Activated CD4-positive, CD25-positive, alpha-beta regulatory T cell (primary cell): ENCODE measurements at places on chromosomes 5 and 9.

- no peak for DNase-seq
Measured at GRCh38 chr5:30505014-30505886, 688.2 kb upstream of the CDH6 start.

DNA sequence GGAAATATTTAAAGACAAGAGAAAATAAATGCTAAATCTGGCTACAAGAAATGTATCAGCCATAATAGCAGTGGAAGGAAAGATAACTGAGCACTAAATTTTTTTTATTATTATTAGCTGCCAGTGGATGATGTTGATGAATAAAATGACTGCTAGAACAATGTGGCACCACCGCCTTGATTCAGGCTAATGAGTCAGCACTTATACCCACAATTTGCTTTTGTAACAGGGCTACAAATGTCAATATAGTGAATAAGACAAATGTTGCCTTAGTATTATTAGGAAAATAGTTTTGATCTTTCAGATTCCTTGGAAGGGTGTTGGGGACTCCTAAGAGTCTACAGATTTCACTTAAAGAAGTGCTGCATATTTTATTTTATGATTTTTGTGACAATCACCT, 555.2 kb upstream of the GRAMD2B start:
- DNase-seq: no peak

- DNase-seq: no peak
Measured at GRCh38 chr9:104209387-104209786, 115.3 kb downstream of the SMC2 start.

- DNase-seq: no peak
Measured at GRCh38 chr9:101028346-101029314, at the start of gene PLPPR1. Gene PLPPR1, plus strand, starts transcription at chr9:101028727.

GRCh38 chr5:181184845-181185216, 20.2 kb downstream of the TRIM7 start:
- DNase-seq: no peak

GRCh38 chr5:148972974-148973374, 89.9 kb downstream of the SH3TC2 start:
- DNase-seq: no peak

DNA sequence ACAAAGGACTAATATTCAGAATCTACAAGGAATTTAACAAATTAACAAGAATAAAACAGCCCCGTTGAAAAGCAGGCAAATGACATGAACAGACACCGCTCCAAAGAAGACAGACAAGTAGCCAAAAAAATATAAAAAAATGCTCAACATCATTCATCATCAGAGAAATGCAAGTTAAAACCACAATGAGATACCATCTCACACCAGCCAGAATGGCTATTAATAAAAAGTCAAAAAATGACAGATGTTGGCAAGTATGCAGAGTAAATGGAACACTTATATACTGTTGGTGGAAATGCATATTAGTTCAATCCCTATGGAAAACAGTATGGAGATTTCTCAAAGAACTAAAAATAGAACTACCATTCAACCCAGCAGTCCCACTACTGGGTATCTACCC, 302.7 kb upstream of the RGMB start:
- DNase-seq: no peak

DNA sequence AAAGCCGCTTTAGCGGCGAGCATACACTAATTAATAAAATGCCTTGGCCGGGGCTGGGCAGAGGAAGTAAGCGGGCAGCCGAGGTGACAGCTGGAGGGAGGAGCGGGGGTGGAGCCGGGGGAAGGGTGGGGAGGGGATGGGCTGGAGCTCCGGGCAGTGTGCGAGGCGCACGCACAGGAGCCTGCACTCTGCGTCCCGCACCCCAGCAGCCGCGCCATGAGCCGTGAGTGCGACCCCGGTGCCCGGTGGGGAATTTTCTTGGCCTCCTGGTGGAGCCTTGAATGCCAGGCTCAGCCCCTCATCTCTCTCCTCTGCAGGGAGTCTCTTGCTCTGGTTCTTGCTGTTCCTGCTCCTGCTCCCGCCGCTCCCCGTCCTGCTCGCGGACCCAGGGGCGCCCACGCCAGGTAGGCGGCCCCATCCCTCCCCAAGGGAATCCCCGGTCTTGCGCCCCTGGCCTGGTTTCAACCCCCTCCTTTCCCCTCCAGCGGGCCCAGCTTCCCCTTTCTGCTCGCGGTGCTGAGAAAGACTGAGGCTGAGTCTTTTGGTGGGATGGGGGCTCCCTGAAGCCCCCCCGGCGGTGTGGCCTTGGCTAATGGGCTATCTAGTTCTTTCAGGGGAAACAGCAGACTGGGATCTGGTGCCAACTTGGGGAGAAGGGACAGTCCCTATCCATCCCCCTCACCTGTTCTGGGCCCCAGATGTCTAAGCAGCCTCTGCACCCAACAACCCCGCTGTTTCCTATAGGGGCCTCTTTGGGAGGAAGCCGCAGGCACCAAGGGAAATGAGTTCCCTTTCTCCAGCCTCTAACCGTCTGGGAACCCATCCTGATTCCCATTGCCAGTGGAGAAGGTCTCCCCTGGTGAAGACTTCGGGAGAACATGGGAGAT, at the start of gene PTGS1:
Gene PTGS1, plus strand, starts transcription at position 156 of the 887 bp plus-strand sequence. Its CDS starts 61 bp downstream, at position 217.
- no peak for DNase-seq

- DNase-seq: no peak
Measured at GRCh38 chr9:36845844-36846243, 188.2 kb downstream of the PAX5 start.

DNA sequence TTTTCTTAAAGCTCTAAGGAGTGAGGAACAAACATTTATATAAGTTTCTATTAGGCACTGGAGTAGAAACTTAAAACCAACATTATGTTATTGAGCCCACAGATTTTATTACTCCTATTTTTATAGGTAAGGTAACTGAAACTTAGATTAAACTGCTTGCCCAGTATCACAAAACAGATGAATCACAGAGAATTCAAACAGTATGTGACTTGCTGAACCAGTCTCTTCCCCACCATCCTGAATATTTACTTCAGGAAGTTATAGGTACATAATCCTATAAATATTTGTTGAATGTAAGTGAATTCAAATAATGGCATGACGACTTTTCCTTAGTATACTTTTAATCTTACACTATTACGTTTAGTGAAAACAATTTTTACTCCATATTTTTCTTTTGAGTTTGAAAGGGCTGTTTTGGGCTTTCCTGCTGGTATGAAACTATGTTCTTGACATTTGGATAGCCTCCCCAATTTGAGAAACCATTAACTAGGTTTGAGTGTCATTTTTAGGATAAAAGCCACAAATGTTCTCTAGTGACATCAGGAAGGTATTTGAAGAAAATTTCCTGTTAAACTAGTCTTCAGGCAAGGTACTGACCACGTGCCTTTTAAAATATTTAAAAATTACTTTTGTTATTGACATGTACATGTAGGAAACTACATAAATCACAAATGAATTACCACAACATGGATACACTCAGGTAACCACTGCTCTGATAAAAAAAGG, 39.3 kb downstream of the PRRC1 start:
- no peak for DNase-seq

- DNase-seq: no peak
Measured at GRCh38 chr5:88401686-88402085, 133.0 kb upstream of the TMEM161B start.

DNA sequence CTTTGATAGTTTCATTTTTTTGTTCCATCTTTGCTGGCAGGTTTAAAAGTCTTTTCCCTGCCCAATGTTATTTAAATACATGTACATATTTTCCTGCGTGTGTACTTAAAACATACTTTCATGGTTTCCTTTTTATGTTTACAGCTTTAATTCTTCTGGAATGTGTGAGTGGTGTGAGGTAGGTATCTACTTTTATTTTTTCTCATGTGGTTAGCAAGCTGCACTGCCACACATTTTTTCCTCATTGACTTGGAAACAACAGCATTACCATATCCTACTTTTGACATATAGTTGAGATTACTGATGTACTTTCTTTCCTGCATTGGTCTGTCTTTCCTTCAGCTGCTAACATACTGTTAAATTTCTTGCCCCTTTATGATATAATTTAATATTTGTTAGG, 51.4 kb upstream of the COL15A1 start:
- no peak for DNase-seq

DNA sequence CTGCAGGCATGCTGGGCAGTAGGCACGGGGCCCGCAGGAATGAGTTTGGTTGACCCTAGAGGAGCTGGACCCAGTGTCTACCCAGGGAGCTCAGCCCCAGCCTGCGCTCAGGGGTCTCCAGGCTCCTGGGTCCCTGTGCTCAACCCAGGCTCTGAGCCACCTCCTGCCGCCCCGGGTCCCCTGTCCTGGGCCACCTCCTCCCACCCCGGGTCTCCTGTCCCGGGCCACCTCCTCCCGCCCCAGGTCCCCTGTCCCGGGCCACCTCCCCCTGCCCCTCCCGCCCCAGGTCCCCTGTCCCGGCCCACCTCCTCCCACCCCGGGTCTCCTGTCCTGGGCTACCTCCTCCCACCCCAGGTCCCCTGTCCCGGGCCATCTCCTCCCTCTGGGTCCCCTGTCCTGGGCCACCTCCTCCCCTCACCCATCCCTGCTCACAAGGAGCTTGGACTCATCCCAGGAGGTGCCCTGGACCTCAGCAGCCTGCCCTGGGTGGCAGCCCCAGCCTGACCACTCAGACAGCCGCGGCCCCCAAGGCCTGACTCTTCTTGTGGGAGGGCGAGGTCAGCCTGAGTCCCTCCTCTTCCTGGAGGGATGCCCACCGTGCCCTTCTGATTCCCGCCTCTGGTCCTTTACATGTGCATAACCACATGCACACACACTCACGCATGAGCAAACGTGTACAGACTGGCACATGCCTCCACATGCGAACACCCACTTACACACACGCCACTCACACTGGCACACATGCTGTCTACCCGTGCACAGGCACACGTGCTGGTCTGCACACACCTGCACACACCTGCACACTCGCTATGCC, 2.4 kb downstream of the LCN12 start:
- no peak for DNase-seq

DNA sequence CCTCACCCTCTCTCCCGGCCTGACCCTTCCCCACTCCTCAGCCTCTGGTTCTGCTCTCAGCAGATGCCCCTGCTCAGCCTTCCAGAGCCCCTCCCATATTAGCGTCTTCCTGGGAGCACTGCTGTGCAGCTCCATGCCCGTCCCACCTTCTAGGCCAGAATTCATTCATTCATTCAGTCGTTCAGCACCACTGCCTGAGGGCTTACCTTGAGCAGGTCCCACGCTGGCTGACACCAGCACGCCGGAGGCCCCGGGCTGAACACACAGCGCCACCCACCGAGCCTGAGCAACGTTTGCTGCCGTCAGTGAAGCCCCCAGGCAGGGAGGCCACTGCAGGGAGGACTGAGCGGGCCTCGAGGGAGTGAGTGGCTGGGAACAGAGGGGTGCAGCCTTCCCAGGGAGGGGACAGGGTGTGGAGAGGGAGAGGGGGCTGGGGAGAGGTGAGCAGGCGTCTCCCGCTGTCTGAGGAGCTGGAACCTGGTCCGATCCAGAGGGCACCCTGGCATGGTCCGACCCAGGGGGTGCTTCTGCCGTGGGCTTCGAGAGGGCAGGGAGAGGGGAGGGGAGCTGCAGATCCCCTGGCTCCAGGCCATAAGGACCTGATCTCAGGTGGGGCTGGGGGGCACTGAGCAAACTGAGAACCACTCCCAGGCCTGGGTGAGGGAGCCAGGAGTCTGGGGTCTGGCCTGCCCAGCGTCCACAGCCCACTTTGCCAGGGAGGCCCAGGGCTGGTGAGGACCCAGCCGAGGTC, 98.8 kb upstream of the RAPGEF1 start:
- DNase-seq: no peak

- no peak for DNase-seq
Measured at GRCh38 chr5:65299861-65300260, 181.9 kb downstream of the ADAMTS6 start.

- no peak for DNase-seq
Measured at GRCh38 chr5:171415115-171415730, 4.2 kb upstream of the FGF18 start.

DNA sequence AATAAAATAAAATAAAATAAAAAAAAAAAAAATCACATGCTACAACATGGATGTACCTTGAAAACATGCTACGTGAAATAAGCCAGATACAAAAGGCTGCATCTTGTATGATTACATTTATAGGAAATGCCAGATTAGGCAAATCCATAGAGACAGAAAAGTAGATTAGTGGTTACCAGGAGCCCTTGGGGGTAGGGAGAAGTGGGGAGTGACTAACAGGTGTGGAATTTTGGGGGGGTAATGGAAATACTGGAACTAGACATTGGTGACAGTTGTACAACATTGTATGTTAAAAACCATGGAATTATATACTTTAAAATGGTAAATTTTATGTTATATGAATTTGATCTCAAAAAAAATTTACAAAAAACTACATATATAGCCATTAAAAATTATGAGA, 47.3 kb downstream of the SLC1A1 start:
- no peak for DNase-seq

- DNase-seq: no peak
Measured at GRCh38 chr5:122097391-122097790, 19.3 kb upstream of the LOX start.

DNA sequence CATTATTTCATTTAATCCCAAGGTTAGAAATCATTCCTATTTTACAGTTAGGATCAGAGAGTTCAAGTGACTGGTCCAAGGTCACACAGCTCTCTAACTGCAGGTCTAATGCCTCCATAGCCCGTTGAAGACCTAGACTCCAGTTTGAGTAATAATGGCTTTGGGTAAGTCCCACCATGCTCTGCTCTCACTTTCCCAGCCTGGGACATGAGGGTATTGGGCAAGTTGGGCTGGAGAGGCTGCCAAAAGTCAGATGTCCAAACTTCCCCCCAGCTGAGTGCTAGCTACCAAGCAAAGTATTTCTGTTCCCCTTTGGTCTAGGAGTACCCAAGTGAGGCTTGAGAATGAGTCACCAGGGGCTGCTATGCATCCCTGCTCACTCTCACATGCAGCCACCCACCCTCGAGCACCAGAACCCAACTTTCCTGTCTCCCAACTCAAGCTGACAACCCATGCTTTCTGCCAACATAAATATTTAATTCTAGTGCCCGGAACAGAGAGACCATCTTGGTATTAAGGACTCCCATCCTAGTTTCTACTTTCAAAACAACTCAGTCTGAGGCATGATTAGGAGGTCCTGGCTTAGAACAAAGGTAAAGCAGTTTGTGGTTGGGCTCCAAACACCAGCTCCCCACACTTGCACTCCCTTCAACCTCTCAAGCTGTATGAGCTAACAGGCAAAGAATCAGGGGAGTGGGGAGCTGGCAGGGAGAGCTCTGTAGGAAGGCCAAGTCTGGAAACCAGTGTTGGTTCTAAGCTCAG, 236.5 kb upstream of the TRIM32 start:
- DNase-seq: no peak

DNA sequence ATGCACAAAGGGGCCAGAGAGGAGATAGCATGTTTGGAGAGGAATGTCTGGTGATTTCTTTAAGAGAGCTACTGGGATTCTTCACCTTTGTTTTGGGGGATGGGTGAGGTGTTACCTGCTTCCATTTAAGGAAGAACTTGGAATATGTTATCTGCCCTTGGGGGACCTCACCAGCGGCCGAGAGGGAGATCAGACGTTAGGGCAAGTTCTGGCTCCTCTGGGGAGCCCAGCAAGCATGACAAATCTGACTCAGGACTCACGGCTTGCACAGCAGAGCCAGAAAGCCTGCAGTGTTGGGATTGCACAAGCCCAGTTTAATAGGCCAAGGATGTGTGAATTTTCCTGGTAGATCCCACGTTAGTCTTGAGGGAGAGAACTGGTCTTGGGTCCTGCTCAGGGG, 40.3 kb downstream of the SLC28A3 start:
- no peak for DNase-seq
